Astrocyte (in vitro differentiated cells and primary cell): ENCODE measurements at places on chromosomes 7 and 10. TPM values are rescaled to one million over a fixed set of nuclear protein-coding genes. Genes with fewer than 3 reads are reported as not detected.

DNA sequence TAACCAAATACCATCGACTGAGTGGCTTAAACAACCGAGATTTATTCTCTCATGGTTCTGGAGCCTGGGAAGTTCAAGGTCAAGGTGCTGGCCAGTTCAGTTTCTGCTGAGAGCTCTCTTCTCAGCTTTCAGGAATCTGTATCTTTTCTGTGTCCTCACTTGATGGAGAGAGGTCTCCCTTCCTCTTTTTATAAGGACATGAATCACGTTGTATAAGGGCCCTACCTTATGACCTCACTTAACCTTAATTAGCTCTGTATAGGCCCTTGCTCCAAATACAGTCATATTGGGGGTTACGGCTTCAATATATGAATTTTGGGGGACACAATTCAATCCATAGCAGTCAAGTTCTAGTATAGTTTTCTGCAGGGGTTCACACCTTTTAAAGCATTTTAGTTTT lies 135.2 kb upstream of the ADO start:
- DNase-seq: no peak

Gene AP5Z1
- 70.7 and 75.6 TPM in 2 replicates for total RNA-seq

Gene SLC26A5
- not detected in 2 replicates for total RNA-seq

- DNase-seq: peak; percentile 6
These were observed 1.0 kb downstream of the IGFBP3 start for GRCh38 chr7:45919993-45920459.

GRCh38 chr10:102196893-102197292 lies 29.2 kb upstream of the ELOVL3 start:
- DNase-seq: no peak

Gene MMRN2
- 0.27 and 0.46 TPM in 2 replicates for total RNA-seq

DNA sequence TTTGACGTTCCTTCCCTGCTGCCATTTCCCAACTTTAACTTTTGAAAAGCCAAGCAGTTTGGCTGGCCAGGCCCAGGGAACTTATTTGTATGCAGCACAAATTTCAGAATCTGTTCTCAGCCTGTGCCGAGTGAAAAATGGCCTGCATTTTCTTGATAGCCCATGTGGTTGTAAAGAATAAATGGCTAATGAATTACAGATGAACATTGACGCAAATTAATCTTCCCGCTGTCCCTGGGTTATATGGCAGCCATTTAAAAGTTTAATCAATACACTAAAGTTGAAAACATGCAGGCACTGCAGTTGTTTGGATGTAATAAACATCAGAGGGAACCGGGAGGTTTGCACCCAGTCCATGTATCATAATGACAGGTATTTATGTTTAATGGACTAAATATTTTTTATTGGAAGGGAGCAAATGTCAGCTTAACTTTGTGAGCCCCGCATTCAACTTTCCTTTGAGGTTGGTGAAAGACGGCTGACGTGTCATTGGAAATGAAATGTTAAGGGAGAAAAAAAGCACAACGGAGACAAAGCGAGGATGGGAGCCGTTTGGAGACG lies 1092.4 kb downstream of the LRMDA start:
- peak; percentile 44 for DNase-seq

- DNase-seq: no peak
These were observed 162.3 kb downstream of the SVIL start for GRCh38 chr10:29472301-29473086.
